ENCODE measurements at places on chromosomes 13 and 19.

DNA sequence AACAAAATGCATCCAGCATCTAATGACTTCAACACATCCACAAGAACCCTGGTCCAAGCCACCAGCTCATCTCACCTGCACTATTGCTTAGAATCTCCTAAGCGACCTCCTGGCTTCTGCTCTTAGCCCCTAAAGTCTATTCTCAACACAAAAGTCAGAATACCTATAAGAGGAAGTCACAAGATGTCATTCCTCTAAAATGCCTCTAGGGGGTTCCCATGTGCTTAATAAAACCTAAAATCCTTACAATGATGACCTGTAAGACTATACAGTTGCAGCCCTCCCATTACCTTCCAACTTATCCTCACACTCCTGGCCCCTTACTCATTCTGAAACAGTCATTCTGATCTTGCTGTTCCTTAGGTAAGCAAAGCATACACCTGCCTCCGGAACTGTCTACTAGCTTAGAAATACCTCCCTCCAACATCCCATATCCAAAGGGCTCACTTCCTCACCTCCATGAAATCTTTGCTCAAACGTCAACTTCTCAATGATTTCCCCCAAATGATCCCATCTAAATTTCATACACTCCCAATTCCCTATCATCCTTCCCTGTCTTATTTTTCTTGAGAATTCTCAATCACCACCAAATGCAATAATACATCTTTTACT, 10.0 kb downstream of the ATP7B start:
- no peak for DNase-seq

GRCh38 chr13:105031306-105031705, 1504.2 kb downstream of the EFNB2 start:
- no peak for DNase-seq

DNA sequence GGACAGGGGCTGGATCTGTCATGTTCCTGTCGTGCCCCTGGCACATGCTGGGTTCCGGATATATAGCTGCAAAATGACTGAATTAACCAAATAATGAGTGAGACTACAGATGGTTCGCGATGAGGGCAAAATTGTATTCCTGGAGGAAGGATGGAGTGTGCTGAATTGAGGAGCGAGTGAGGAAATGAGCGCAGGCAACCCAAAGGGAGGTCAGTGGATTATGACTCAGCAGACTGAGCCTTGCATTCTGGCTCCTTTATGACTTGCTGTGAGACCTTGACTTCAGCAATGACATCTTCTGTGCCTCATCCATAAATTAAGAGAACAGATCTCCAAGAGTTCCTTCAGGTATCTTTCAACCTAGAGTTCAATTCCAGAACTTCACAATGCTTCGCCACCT, 115.0 kb upstream of the CLDN10 start:
- DNase-seq = no peak

GRCh38 chr19:46202426-46202825, 27.1 kb upstream of the IGFL1 start:
- DNase-seq = no peak

GRCh38 chr13:44908266-44908665, 81.0 kb downstream of the NUFIP1 start:
- DNase-seq = no peak

DNA sequence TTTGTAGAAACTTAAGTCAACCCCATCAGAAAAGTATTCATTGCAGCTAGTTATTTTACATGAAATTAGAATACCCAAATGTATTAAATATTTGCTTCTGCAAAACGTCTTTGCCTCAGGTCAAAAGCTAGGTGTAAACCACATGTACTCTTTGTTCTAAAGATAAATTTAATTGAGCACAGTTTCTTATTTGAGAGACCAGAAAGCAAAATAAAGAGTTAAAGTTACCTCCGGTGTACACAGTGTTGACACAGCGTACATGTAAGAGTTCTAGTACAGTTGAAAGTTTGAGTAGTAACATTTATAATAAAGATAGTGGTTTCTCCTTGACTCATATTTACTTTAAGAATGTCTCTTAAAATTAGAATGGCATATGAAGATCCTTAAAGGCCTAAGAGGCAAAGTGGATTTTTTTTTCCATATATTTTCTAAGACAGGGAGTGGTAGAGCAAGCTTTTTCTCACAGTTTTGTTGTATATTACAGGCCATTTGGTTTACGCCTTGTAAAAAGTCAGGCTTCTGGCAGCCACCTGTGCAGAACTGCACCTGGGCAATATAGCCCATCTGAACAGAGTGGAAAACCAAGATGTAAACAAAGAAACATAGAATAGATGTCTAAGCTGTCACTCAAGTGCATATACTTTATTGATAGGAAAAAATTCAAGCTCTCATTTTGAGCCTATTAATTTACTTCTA, 2.9 kb downstream of the LRCH1 start:
- DNase-seq = no peak

- DNase-seq = no peak
Measured at GRCh38 chr19:33110137-33110910, 21.6 kb upstream of the WDR88 start.

GRCh38 chr13:23580684-23581060, 10.5 kb downstream of the TNFRSF19 start:
- DNase-seq = no peak

GRCh38 chr19:23436318-23436717, 41.0 kb upstream of the ZNF91 start:
- no peak for DNase-seq

- no peak for DNase-seq
Measured at GRCh38 chr13:79492313-79492798, 11.4 kb downstream of the NDFIP2 start.

GRCh38 chr19:2227415-2228156, 8.5 kb downstream of the PLEKHJ1 start:
- no peak for DNase-seq

- DNase-seq = no peak
Measured at GRCh38 chr13:44142540-44142867, 231.1 kb upstream of the SERP2 start.

DNA sequence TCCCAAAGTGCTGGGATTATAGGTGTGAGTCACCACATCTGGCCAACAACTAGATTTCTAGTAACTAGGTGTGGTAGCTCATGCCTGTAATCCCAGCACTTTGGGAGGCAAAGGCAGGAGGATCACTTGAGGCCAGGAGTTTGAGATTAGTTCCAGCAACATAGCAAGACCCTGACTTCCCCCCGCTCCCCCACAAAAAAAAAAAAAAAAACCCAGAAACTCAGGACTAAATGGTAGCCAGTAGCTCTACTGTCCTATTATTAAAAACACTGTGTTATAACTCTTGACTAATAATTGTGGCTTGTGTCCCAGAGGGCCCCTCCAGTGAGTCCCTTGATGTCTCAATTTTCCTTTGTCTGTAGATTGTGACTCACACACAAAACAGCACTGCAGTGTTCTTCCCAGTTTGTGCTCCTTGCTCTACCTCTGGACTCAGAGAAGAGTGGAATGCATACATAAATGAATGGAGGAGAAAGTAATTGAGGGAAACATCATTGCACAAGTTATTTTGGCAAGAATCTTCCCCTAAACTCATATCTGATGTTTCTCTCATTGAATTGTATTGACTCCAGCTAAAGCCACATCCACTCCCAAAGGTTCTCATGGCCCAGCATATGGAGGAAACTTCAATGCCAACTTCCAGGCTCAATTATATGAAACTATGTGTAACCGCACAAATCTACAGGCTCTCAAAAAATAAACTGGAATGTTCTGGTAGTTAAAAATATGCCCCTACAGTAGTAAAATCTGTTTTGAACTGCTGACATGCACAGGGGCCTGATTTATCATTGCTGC, 8.8 kb downstream of the TPT1 start:
- DNase-seq = no peak

- DNase-seq = no peak
Measured at GRCh38 chr13:65600702-65601101, 1629.4 kb downstream of the PCDH9 start.

DNA sequence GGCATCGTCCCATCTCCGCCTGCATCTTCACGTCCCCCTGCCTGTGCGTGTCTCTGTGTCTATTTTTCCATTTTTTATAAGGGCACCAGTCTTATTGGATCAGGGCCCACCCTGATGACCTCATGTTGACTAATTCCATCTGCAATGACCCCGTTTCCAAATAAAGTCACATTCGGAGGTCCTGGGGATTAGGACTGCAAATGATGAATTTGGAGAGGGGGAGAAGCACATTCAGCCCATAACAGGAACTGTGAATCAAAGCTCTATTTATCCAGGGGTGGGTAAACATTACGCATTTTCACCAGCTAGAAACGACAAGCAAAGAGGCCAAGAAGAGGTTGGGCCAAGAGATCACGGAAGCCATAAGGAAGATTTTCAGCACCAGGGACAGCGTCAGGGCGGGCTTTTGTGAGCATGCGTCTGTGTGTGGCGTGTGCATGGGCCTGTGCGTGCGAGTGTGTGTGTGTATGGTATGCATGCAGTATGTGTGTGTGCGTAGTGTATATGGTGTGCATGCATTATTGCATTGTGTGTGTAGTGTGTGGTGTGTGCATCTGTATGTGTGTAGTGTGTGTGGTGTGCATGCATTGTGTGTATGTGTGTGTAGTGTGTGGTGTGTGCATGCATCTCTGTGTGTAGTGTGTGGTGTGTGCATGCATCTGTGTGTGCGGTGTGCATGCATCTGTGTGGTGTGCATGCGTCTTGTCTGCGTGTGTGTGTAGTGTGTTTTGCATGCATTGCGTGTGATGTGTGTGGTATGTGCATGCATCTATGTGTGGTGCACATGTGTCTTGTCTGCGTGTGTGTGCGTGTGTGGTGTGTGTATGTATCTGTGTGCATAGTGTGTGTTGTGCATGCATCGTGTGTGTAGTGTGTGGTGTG, 19.6 kb downstream of the CELF5 start:
- peak; percentile 68 for DNase-seq

DNA sequence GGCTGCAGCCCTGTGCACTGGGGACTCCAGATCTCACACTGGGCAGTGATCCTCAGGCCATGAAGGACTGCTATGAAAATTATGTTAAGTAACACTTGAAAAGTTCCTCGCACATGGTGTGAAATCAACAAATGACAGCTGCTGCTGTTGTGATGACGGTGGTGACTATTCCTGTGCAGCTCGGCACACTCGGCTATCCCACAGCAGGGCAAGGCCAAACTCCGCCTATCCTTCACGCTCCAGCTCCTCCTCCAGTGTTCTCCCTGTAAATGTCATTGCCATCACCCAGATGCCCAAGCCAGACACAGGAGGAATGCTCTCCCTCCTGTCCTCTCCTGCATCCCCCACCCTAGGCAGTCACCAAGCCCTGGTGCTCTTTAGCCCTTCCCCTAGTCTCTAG, 31.3 kb downstream of the GRIK5 start:
- no peak for DNase-seq

GRCh38 chr19:47109177-47109540, 4.4 kb downstream of the ZC3H4 start:
- no peak for DNase-seq

DNA sequence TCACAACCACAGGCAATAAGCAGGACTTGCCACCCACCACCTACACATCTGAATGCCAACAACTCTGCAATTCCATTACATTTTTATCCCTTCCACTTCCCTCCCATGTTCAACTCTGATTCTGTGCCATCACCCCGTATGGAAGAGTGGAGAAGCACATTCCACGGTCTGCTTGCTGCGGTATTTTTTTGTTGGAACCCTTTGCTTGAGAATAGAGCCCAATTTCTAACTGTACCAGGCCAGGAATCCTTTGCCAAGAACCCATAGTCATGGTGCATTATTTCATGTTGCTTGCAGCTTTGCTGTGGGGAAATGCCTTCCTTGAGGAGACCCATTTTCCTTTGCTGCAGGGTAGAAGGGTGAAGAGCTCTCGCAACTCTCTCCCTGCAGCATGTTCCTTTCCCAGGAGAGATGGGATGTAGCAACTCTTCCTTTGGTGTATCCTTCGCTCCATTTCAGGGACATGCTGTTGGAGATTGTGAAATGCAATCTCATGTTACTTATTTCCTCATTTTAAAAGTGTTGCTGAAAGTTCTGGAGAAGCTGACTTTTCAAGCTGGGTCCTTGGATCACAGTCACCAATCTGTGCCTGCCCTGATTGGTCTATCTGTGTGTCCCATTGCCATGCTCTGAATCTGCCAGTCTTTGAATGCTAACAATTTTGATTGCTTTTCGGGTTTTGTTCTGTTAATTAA, 69.8 kb upstream of the STARD13 start:
- no peak for DNase-seq

- no peak for DNase-seq
Measured at GRCh38 chr13:50322006-50322405, 306.8 kb downstream of the KCNRG start.

GRCh38 chr13:110600261-110600819, 15.0 kb upstream of the NAXD start:
- no peak for DNase-seq

DNA sequence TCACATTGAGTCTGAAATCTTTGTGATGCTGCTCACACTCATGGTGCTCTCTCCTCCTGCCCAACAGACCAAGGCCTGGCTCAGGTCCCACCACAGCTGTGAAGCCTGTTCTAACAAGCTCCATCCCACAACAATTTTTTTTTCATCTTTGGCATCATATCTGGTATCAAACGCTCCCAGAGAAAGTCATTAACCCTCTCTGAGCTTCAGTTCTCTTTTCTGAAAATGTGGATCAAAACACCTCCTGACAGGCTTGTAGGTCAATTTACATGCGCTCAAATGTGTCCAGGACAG, 224.4 kb downstream of the LACC1 start:
- DNase-seq = no peak

GRCh38 chr13:110359840-110360301, 52.8 kb downstream of the COL4A2 start:
- DNase-seq = no peak

- no peak for DNase-seq
Measured at GRCh38 chr13:104111031-104111430, 1044.8 kb upstream of the SLC10A2 start.

GRCh38 chr13:97896446-97896845, 57.0 kb upstream of the IPO5 start:
- no peak for DNase-seq

DNA sequence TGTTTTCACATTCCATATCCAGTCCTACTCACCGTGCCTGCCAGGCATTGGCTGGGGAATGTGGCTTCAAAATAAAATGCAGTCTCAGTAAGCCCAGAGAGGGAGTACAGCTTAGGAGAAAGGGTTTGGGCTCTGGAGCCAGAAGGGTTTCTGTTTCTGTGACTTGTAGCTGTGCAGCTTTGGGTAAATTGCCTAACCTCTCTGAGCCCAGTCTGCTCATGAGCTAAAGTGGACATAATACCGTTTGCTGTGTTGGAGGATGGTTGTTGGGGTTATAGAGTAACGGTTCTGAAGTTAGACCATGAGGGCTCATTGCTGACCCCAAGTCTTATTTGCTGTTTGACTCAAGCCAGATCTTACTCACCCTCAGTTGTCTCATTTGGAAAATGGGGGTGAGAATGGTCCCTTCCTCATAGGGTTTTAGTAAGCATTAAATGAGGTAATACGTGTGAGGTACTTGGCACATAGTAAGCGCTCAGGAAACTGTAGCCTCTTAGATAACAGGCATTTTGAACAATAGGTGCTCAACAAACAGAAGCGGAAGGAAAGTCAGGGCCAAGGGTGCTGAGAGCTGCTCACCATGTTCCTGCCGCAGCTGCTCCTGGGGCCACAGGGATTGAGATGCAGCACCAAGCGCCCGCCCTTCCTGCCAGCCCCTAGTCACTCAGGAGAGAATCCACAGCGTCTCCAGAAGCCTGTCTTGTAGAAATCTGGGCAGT, 45.5 kb downstream of the C13orf42 start:
- no peak for DNase-seq

- no peak for DNase-seq
Measured at GRCh38 chr13:51666374-51666773, 82.1 kb downstream of the WDFY2 start.

GRCh38 chr13:24086642-24087041, 73.9 kb upstream of the SPATA13 start:
- DNase-seq = no peak

All from activated CD8-positive, alpha-beta memory T cell treated with anti-CD3 and anti-CD28 coated beads, Interleukin-2, amount 10 ng/mL, durations not matched to agents 7 days and 5 days (primary cell).